ENCODE measurements at places on chromosomes 5 and 9.
A peak's percentile ranks its signal among the peaks of the same experiment; 100 is the strongest.

- no peak for DNase-seq
Observed at GRCh38 chr9:133460405-133461175, 812 bp downstream of the CACFD1 start.

DNA sequence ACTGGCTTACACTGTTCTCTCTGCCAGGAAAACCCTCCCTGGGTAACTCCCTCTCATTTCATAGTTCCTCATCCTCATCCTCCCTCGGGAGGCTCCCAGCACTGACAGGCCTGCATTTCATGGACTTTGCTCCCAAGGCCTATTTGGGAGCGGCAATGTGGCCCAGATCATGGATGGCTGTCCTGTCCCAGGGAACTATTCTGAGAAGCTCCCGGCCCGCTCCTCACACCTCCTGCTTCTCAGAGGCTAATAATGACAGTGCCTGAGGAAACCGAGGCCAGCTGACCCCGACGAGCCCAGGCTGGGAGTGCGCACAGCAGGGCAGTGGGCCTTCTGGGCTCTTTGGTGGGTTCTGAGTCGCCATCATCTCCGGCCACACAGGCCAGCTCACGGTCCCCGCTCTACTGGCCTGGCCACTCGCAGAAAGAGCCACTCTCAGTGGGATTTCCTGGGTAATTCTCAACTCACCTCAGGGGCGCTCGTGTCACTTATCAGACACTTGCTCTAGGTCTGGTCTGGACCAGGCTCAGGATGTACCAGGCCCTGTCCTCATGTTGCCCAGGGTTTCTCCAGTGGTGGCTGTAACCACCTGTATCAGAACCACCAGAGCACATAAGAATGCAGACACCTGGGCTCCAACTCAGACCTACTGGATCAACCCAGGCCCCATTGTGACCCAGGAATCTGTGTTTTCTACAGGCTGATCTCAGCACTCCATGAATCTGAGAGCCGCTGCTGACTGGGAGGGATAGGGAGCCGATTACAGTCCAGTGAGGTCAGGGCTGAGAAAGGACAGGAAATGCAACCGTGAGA is 2.0 kb upstream of the DOLPP1 start:
- no peak for DNase-seq

DNA sequence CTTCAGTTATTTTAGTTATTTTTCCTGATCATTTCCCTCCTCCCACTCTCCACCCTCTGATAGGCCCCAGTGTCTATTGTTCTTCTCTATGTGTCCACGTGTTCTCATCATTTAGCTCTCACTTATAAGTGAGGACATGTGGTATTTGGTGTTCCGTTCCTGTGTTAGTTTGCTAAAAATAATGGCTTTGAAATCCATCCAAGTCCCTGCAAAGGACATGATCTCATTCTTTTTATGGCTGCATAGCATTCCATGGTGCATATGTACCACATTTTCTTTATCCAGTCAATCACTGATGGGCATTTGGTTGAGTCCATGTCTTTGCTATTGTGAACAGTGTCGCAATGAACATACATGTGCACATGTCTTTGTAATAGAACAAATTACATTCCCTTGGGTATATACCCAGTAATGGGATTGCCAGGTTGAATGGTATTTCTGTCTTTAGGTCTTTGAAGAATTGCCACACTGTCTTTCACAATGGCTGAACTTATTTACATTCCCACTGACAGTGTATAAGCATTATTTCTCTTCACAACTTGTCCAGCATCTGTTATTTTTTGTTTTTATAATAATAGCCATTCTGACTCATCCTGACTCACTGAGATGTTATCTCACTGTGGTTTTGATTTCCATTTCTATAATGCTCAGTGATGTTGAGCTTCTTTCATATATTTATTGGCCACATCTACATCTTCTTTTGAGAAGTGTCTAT is 17.2 kb upstream of the DIRAS2 start:
- no peak for DNase-seq

- no peak for DNase-seq
Observed at GRCh38 chr5:103624675-103625074, 62.1 kb upstream of the NUDT12 start.

GRCh38 chr5:68631884-68632283 is 416.3 kb downstream of the PIK3R1 start:
- no peak for DNase-seq

DNA sequence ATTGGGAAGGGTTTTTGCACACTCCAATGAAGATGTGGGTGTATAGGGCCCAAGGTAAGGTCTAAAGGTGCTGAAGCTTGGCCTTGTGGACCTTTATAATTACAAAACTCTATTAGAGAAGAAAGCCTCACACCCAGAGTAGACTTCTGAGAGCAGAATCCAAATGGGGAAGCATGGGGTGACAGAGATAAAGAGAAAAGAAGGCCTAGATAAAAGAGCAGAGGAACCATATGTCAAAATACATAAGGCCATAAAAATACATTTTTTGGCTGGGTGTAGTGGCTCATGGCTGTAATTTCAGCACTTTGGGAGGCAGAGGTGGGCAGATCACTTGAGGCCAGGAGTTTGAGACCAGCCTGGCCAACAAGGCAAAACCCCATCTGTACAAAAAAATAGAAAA is 27.4 kb upstream of the TCERG1 start:
- no peak for DNase-seq

DNA sequence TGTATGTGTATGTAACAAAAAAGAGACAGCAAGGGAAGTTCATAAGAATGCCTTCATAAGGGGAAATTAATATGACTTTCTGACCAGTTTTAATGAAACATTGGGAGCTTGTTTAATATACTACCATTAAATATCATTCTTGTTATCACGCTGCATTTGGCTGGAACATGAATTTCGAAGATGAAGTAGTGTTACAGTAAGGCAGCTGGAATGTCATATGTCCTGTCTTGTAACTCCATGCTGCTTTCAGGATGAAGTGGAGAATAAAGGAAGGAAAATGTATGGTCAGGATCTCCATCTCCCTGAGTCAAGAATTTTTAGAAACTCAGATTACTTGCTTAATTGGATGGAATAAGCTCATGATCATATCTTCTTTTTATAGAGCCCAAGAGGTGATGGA is 61.5 kb upstream of the DMAC1 start:
- no peak for DNase-seq

GRCh38 chr5:131545845-131546244 is 89.2 kb downstream of the RAPGEF6 start:
- peak; percentile 78 for DNase-seq

DNA sequence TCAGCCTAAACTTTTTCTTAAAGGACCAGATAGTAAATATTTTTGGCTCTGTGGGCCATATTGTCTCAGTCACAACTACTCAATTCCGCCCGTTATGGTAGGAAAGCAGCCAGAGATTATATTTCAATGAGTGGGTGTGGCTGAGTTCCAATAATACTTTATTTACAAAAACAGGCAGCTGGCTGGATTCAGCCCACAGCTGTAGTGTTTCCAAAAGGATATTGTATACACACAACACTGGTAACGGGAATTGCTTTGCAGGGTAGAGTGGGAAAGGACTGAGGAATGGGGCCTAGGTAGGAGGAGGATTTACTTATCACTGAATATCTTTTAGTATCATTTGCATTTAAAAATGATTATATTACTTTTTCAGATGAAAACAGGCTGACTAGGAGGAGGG is 21.0 kb downstream of the GCNT4 start:
- DNase-seq, result no peak

GRCh38 chr5:145350513-145350912 is 484.6 kb downstream of the PRELID2 start:
- no peak for DNase-seq

DNA sequence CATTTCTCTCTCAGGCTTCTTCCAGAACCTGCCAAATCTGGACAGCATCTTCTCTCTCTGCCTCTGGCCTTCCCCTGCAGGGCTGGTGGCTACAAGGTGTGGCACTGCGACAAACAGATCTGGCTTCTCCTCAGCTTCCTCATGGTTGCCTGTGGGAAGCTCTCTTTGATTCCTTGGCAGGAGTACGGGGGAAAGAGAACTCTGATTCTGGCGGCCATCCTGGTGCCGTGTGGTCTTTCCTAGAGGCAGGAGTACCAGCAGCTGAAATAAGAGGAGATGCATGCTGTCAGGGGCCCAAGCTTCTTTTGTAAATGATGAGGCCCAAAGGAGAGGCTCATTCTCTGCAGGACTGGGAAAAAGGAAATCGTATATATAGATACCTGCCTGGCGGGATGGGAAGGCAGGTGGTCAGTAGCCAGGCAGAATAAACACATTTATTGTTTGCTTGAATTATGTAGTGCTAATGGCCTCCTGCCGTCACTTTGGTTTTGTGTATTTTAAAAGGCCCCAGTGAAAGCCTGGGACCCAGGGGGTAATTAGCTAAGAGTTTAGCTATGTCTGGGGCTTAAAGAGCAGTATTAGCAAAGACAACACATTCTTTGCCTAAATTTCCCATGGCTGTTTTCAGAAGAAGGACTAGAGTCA is at the start of gene CER1:
Gene CER1 (minus strand): TSS at position 343 of the 645 bp plus-strand sequence. CDS start 61 bp downstream, at position 282.
- no peak for DNase-seq
